ENCODE measurements at places on chromosomes 7 and 10. TPM values are rescaled to one million over a fixed set of nuclear protein-coding genes. Genes with fewer than 3 reads are reported as not detected.

The ZNF518A gene
- total RNA-seq: 22.8 TPM

The CYP26C1 gene
- not detected for total RNA-seq

The HOXA11 gene
- 21.0 TPM for total RNA-seq

The CYP2C18 gene
- not detected for total RNA-seq

The NME8 gene
- total RNA-seq: not detected

The PIP4K2A gene
- 16.6 TPM for total RNA-seq

The AOC1 gene
- total RNA-seq: not detected

- no peak overlapping the region for H3K27ac ChIP-seq
- H3K36me3 ChIP-seq: no peaks in the 10 kb centered on the region
- DNase-seq: no peak
- H3K4me3 ChIP-seq: no peak overlapping the region
Measured at GRCh38 chr10:88186335-88186734, 322.9 kb downstream of the PTEN start.

DNA sequence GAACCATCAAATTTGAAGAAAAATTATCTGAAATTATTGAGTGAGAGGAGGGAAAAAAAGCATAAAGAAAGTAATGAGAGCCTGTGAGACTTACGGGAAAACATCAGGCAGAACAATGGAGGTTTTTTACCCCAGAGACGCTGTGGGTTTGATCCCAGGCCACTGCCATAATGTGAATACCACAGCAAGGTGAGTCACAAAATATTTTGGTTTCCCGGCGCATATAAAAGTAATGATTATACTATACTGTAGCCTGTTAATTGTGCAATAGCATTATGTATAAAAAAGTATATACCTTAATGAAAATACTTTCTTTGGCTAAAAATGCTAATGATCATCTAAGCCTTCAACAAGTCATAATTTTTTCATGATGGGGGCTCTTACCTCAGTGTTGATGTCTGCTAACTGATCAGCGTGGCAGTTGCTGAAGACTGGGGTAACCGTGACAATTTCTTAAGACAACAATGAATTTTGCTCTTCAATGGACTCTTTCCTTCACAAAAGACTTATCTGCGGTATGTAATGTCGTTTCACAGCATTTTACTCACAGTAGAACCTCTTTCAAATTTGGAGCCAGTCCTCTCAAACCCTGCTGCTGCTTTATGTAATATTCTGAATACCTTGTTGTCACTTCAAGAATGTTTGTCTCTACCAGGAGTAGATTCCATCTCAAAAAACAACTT lies 97.0 kb upstream of the FAM20C start:
- H3K4me3 ChIP-seq: no peak overlapping the region
- H3K4me1 ChIP-seq: no peaks in the 10 kb centered on the region
- H3K27ac ChIP-seq: no peak overlapping the region
- no peaks in the 10 kb centered on the region for H3K27me3 ChIP-seq

DNA sequence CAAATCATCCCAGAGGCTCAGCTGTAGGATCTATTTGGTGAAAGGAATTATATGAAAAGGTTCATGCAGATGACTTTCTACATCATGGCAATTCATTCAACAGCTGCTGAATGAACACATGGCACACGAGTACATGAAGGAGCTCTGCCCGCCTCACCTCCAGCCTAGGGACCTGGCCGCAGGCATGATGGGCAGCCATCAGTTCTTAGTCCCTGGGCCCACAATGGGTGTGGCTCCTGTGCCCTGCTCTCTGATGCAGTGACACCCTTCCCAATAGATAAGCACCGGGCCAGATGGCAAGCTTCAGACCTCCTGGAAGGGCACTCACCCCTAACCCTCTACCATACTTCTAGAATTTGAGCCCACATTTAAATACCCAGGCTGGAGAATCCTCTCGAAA lies 3.5 kb downstream of the CHST15 start:
- DNase-seq: peak; percentile 63
- H3K27me3 ChIP-seq: no peaks in the 10 kb centered on the region
- no peaks in the 10 kb centered on the region for H3K36me3 ChIP-seq
- H3K27ac ChIP-seq: peak overlapping the region; percentile 93

DNA sequence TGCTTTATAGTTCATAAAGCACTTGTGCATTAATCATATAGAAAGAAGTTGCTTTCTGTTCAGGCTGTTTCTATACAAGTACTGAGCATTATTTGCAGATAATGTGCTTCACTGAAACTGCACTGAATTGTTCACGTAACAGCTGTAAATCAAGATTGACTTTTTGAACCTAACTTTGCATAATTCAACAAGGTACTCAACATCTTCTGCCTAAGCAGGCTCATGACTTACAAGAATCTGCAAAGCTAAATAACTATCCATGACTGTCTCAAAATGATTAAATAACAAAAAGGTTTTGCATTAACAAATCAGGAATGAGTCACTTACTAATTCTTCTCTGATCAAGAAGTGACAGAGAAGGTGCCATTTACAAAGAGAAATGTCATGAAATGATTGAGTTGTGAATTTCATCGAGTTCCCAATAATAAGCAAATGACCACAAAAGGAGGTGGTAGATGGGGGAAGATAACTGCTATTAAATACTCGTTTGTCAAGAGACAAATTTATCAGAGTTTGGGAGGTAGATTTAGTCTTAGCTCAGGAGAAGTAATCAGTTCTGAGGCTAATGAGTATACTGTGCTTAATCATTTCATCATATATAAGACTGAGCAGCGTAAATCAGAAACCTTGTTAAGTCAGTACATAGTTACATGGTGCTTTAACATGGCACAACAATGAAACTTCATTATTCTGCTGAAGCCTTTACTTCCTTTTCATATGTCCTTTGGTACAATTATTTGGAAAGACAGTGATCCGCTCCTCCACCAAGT lies 161.3 kb upstream of the LRRN3 start:
- no peaks in the 10 kb centered on the region for H3K4me1 ChIP-seq
- H3K4me3 ChIP-seq: no peak overlapping the region
- no peaks in the 10 kb centered on the region for H3K36me3 ChIP-seq
- H3K27ac ChIP-seq: no peak overlapping the region
- no peaks in the 10 kb centered on the region for H3K27me3 ChIP-seq

- H3K27me3 ChIP-seq: no peaks in the 10 kb centered on the region
- no peak overlapping the region for H3K27ac ChIP-seq
- peaks cover 8% of the 10 kb centered on the region for H3K4me1 ChIP-seq
- no peak overlapping the region for H3K4me3 ChIP-seq
- H3K36me3 ChIP-seq: no peaks in the 10 kb centered on the region
Measured at GRCh38 chr7:43554423-43554822, 28.5 kb upstream of the STK17A start.

GRCh38 chr7:47866120-47866519 lies 82.1 kb downstream of the PKD1L1 start:
- H3K4me1 ChIP-seq: no peaks in the 10 kb centered on the region
- no peak overlapping the region for H3K27ac ChIP-seq
- DNase-seq: no peak

DNA sequence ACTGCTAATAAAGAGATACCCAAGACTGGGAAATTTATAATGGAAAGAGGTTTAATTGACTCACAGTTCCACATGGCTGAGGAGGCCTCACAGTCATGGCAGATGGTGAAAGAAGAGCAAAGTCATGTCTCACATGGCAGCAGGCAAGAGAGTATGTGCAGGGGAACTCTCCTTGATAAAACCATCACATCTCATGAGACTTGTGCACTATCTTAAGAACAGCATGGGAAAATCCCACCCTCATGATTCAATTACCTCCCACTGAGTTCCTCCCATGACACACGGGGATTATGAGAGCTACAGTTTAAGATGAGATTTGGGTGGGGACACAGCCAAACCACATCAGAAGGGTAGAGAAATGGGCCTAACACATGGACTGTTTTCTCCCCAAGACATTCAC lies 156.3 kb downstream of the CCDC71L start:
- H3K27ac ChIP-seq: no peak overlapping the region
- no peak for DNase-seq
- no peak overlapping the region for H3K4me3 ChIP-seq
- no peaks in the 10 kb centered on the region for H3K27me3 ChIP-seq
- H3K36me3 ChIP-seq: no peaks in the 10 kb centered on the region
- H3K4me1 ChIP-seq: no peaks in the 10 kb centered on the region

DNA sequence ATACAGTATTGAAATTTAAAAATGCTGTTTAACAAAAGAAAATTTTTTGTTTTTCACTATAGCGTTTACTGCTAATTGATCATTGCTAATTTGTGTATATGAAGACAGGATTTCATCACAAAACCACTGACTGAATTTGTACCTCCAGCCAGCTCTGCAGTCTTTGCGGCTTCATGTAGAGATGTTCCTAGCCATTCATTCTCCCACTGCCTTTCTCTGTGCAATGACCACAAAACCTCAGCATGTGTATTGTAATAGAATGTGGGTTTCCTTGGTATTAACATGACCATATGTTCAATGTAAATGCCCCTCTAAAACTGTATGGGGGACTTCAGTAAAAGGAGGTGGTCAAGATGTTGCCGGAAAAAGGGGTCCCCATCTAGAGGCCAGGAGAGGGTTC lies 81.1 kb upstream of the STEAP1B start:
- no peaks in the 10 kb centered on the region for H3K36me3 ChIP-seq
- no peak for DNase-seq
- no peaks in the 10 kb centered on the region for H3K27me3 ChIP-seq
- no peak overlapping the region for H3K4me3 ChIP-seq
- H3K27ac ChIP-seq: no peak overlapping the region
- peaks cover 35% of the 10 kb centered on the region for H3K4me1 ChIP-seq

DNA sequence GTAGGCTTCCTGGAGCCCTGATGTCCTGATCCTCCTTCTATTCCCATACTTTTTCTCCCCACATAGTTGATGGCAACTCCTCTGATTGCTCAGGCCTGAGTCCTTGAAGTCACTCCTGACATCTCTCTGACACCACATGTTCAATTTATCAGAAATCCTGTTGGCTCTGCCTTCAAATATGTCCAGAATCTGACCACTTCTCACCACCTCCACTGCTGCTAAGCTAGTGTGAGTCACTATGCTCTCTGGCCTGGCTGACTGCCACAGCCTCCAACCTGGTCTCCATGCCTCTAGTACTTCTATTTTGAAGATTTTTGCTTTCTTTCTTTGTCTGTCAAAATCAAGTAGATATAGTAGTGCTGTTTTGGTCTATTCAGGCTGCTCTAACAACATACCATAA lies 53.0 kb downstream of the TMEM229A start:
- no peak for DNase-seq
- H3K36me3 ChIP-seq: no peaks in the 10 kb centered on the region
- no peaks in the 10 kb centered on the region for H3K27me3 ChIP-seq

GRCh38 chr7:131026297-131027000 lies 292.4 kb upstream of the KLF14 start:
- no peaks in the 10 kb centered on the region for H3K36me3 ChIP-seq
- H3K4me1 ChIP-seq: peaks cover 34% of the 10 kb centered on the region
- DNase-seq: no peak
- H3K27me3 ChIP-seq: no peaks in the 10 kb centered on the region

- H3K27ac ChIP-seq: no peak overlapping the region
- no peak overlapping the region for H3K4me3 ChIP-seq
- H3K27me3 ChIP-seq: no peaks in the 10 kb centered on the region
- no peaks in the 10 kb centered on the region for H3K4me1 ChIP-seq
- DNase-seq: no peak
Measured at GRCh38 chr10:76509446-76509845, 1078.0 kb downstream of the LRMDA start.

DNA sequence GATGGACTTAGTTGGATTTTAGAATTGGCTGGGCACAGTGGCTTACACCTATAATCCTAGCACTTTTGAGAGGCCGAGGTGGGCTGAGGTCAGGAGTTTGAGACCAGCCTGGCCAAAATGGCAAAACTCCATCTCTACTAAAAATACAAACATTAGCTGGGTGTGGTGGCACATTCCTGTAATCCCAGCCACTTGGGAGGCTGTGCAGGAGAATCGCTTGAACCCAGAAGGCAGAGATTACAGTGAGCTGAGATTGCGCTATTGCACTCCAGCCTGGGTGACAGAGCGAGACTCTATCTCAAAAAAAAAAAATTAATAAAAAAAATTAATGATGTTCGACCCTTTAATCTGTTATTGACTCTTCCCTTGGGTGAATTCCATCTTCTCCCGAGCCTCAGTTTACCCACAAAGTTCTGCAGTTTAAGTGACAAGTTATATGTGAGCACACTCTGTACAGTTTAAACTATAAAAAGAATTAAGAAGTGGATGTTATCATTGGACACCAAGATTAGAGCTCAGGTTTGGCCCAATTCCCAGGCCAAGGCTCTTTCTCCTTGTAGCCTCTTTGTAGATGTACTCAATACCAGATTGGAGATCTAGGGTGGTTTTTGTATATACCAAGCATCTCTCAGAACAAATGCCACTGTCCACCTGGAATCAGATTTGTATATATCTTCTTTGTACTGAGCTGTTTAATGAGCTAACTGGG lies 15.0 kb downstream of the KAT6B start:
- no peak overlapping the region for H3K4me3 ChIP-seq
- H3K36me3 ChIP-seq: no peaks in the 10 kb centered on the region
- peaks cover 69% of the 10 kb centered on the region for H3K4me1 ChIP-seq
- no peaks in the 10 kb centered on the region for H3K27me3 ChIP-seq

DNA sequence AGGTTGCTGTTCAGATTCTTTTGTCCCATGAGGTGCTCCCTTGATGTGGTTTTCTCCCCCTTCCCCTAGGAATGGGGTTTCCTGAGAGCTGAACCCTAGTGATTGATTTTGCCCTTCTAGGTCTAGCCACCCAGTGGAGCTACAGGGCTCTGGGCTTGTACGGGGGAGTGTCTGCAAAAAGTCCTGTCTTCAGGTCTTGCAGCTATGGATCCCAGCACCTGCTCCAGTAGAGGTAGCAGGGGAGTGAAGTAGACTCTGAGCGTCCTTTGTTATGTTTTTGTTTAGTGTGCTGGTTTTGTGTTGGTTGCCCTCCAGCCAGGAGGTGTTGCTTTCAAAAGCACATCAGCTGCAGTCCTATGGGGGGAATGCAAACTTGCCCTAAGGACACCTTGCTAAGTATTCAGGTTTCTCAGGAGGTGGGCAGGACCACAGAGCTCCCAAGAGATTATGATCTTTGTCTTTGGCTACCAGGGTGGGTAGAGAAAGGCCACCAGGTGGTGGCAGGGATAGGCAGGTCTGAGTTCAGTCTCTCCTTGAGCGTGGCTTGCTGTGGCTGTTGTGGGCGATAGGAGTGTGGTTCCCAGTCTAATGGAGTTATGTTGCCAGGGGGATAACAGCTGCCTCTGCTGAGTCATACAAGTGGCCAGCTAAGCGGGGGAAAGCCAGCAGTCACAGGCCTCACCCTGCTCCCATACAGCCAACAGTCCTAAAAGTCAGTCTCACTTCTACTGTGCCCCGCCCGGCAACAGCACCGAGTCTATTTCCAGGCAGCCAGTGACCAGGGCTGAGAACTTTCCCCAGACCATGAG lies 92.4 kb upstream of the JCAD start:
- no peaks in the 10 kb centered on the region for H3K4me1 ChIP-seq
- DNase-seq: no peak
- H3K4me3 ChIP-seq: no peak overlapping the region
- H3K36me3 ChIP-seq: no peaks in the 10 kb centered on the region

GRCh38 chr10:93054486-93054885 lies 6.1 kb upstream of the CYP26C1 start:
- H3K27ac ChIP-seq: no peak overlapping the region
- DNase-seq: no peak
- H3K4me1 ChIP-seq: no peaks in the 10 kb centered on the region
- no peak overlapping the region for H3K4me3 ChIP-seq
- no peaks in the 10 kb centered on the region for H3K36me3 ChIP-seq

GRCh38 chr7:36820527-36821170 lies 96.4 kb upstream of the AOAH start:
- no peaks in the 10 kb centered on the region for H3K4me1 ChIP-seq
- no peak overlapping the region for H3K4me3 ChIP-seq
- no peak overlapping the region for H3K27ac ChIP-seq
- no peaks in the 10 kb centered on the region for H3K36me3 ChIP-seq
- no peaks in the 10 kb centered on the region for H3K27me3 ChIP-seq

GRCh38 chr10:72340510-72341261 lies 14.0 kb downstream of the DNAJB12 start:
- no peaks in the 10 kb centered on the region for H3K27me3 ChIP-seq
- no peak for DNase-seq
- no peak overlapping the region for H3K4me3 ChIP-seq
- H3K36me3 ChIP-seq: peaks cover 36% of the 10 kb centered on the region
- no peak overlapping the region for H3K27ac ChIP-seq
